ENCODE measurements at places on chromosomes 11 and 22.

- no peak for DNase-seq
Measured at GRCh38 chr11:134527382-134528243, 115.6 kb upstream of the B3GAT1 start.

DNA sequence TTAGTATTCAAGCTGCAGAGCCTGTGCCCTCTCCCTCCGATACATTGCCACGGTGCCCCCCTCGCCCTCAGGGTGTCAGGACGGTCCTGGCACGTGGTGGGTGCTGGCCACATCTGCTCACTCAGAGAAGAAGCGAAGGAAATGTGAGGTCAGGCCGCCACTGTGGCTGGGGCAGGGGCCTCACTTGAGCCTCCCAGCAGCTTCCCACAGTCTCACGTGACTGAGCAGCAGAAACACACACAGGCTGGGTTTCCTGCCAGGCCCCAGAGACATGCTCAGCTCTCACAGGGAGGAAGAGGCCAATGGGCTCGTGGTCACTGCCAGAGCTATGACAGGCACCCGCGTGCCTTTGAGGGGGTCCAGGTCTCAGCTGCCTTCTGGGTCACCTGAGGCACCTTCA lies 37.9 kb upstream of the PRR5 start:
- DNase-seq: peak; percentile 44

- peak; percentile 6 for DNase-seq
Measured at GRCh38 chr11:126061707-126062678, 673 bp downstream of the CDON start.

GRCh38 chr11:127492029-127492428 lies 491.5 kb upstream of the KIRREL3 start:
- DNase-seq: no peak

GRCh38 chr11:12064136-12064953 lies 46.0 kb upstream of the MICAL2 start:
- no peak for DNase-seq

GRCh38 chr11:96778272-96778671 lies 388.5 kb downstream of the JRKL start:
- DNase-seq: no peak

DNA sequence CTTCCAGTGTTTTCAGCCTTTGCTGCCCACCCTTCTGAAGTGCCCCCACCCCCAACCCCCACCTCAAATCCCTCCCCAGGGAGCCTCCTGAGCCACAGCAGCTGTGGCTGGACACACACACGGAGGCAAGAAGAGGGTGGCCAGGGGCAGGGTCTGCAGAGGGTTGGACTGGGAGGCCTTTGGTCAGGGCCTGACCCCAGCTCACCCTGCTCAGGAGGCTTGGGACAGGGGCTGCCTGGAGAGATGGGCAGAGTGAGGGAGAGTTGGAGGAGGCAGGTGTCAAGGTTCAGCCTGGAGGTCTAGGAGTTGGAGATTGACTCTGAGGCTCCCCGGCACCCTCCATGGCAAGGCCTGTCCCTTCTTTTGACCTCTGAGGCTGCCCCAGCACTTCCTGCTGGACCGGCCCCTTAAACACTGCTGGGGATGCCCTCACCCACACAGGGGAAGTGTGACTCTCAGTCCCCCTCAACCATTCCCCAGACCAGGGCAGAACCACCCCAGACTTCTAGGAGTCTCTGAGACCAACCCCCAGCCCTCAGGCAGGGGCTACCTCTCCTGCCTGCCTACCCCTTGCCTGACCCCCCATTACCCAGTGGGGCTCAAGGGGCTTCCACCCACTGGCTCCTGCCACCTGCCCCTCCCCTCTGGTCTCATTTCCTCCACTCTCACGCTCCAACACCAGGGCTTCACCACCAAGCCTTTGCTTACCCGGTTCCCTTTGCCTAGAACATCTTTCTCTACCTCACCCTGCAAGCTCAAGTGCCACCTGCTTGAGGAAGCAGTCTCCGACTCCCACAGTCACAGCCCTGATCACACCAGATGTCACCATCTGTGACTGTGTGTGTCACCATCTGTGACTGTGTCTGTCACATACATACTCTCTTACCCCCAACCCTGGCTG lies 8.6 kb downstream of the ARAP1 start:
- DNase-seq: no peak

- peak; percentile 34 for DNase-seq
Measured at GRCh38 chr11:68471360-68472340, 11.1 kb downstream of the PPP6R3 start.

DNA sequence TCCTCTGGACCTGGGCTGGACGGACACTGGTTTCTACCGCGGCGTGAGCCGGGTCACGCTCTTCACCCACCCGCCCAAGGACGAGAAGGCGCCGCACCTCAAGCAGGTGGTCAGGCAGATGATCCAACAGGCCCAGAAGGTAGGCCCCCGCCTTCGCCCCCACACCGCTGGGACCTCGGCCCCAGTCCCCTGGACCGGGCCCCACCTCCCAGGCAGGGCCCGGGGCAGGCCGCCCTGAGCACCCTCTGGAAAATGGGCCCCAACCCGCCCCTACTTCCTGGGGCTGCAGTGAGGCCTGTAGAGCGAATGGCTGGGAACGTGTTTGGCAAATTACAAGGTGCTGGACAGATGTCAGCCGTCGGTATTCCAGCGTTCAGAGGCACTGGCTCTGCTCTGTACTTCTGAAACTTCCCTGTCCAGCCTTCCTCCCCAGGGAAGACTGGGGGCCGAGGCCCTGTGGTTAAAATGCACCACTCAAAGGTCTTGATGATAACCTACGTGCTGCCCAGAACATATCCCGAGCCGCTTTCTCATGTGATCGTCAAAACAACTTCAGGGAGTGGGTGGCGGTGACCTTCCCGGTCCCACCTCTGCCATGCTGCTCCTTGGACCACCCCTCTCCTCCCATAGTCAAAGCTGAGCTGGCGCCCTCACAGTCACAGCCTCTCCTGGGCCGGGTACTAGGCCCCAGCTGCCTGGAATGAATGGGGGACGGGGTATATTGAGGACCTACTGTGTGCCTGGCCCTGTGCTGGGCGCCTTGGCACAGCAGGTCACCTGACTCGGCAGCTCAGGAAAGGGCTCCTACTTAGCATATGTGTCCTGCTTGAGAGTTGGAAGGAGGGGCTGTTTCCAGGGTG lies 869 bp downstream of the FAM83F start:
- DNase-seq: no peak

DNA sequence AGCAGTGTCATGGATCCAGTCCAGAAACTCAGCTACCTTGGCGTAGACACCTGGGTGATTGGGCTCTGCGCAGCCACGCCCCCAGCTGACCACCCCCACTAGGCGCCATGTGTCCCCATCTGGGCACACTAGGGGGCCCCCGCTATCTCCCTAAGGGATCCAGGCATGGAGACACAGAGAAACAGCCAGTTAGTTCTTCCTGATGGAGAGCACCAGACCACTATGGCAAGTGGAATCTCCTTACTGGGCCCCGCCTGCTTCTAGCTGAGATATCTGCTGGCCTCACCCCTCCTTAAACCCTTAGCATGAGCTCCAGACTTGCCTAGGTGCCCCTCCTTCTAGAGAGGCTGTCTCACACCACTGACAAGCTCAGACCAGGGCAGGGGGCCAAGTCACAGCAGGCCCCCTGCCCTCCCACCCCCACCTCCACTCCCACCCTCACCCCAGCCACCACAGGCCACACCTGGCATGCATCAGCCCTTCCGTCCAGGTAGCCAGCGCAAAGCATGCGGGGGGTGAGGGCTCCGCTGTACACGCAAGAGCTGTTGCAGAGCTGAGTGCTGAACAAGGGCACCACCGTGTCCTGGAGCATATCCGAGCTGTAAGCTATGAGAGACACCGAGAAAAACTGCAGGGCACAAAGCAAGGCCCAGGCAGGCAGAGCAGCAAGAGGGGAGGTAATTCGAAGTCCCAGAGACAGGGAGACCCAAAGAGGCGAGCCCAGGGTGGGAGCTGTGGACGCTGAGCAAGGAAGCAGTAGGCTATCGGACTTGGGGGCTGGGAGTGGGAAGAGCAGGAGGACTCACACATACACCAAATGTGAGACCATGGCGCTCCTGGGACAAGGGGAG lies 16.1 kb downstream of the TMPRSS5 start:
- no peak for DNase-seq

DNA sequence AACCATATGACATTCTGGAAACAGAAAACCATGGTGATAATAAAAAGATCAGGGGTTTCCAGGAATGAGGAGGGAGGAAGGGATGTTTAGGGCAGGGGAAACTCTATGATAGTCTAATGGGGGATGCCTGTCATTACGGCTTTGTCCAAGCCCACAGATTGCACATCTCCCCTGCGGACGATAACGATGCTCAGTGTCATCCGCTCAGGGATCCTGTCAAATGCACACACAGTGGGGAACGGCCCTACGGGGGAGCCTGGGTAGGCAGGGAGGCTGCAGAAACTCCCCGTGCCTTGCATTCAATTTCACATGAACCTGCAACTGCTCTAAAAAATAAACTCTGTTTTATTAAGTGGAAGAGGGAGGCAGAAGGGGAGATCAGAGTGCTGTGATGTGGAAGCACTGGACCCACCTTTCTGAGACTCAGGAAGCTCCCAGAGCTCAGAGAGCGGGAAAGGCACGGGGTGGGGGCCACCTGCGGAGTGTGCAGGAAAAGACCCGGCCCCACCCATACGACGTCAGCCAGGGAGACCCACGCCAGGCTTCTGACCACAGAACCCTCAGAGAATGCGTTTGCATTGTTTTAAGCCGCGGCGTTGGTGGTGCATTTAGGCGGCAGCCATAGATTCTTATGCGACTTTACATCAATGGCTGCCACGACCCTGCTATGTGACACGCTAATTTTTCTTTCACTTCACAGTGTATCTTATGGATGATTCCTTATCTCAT lies 543.5 kb downstream of the BRD1 start:
- DNase-seq: no peak

GRCh38 chr11:64688534-64688982 lies 34.4 kb downstream of the NRXN2 start:
- peak; percentile 77 for DNase-seq

DNA sequence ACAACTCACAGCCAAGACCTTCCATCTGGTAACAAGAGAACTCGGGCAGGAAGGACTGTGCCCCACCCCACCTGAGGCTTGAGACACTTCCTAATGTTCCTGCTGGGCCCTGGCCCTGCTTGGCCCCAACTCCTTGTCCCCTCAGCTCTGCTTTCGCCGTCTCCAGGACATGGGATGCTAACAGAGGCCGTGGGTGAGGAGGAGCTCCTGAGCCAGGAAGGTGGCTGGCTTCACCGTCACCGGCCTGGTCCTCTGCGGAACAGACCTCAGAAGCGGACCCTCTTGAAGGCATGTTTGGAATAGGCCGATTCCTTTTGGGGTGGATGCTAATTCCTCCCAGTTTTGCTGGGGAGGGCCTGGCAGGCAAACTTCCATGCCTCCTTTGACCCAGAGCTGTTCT lies 154.3 kb downstream of the CACNA1I start:
- no peak for DNase-seq

- DNase-seq: no peak
Measured at GRCh38 chr11:83408946-83409345, 122.8 kb upstream of the CCDC90B start.

DNA sequence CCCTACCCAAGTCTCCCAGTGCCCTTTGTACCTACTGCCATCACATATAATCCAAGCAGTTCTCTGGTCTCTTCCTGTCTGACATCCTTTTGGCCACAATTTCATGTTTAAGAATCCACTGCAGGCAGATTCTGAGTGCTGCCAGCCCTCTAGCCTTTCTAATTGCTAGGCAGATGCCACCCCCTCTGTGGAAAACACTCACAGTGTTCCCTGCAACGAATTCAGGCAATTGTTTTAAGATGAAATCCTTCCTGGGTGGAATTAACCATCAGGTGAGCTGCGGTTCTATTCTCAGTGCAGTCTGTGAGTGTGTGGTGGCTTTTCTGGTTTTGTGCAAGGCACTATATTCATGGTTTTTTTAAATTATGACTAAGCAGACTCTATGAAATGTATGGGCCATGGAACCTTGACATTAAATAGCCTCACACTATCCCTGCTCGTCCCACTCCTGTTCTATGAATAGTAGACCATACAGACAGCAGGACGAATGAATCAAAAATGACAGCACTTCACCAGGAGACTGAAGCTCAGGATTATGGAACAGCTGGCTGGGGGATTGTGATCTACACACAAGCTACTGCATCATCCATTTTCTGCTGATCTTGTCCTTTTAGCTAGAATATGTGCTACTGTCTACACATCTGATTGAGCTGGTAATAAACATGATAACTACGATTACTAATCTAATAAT lies 29.8 kb upstream of the BMAL1 start:
- DNase-seq: no peak

GRCh38 chr22:42353883-42354727 lies 78.1 kb downstream of the NFAM1 start:
- DNase-seq: no peak

- DNase-seq: no peak
Measured at GRCh38 chr22:32073262-32073661, 30.2 kb downstream of the SLC5A1 start.

- DNase-seq: no peak
Measured at GRCh38 chr11:24514219-24514594, 17.4 kb downstream of the LUZP2 start.

DNA sequence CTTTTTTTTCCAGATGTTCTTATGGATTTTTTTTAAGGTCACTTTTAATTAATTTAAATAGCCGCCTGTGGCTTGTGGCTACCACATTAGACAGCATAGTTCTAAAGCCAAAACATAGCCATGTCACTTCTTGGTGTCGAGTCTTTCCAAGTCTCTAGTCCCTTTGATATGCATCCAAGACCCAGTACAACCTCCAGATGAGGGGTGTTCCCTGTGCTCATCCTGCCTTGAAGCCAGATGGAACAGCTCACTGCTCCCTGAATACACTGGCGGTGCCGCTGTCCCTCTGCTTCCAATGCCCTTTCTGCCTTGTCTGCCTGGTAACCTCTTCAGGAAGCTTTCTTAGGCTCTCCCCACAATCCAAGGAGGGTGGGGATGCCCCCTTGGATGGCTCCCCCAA lies 338.0 kb downstream of the TENM4 start:
- no peak for DNase-seq

GRCh38 chr11:108559340-108559739 lies 34.2 kb downstream of the EXPH5 start:
- DNase-seq: no peak

GRCh38 chr11:130829920-130830511 lies 86.3 kb downstream of the SNX19 start:
- DNase-seq: no peak

DNA sequence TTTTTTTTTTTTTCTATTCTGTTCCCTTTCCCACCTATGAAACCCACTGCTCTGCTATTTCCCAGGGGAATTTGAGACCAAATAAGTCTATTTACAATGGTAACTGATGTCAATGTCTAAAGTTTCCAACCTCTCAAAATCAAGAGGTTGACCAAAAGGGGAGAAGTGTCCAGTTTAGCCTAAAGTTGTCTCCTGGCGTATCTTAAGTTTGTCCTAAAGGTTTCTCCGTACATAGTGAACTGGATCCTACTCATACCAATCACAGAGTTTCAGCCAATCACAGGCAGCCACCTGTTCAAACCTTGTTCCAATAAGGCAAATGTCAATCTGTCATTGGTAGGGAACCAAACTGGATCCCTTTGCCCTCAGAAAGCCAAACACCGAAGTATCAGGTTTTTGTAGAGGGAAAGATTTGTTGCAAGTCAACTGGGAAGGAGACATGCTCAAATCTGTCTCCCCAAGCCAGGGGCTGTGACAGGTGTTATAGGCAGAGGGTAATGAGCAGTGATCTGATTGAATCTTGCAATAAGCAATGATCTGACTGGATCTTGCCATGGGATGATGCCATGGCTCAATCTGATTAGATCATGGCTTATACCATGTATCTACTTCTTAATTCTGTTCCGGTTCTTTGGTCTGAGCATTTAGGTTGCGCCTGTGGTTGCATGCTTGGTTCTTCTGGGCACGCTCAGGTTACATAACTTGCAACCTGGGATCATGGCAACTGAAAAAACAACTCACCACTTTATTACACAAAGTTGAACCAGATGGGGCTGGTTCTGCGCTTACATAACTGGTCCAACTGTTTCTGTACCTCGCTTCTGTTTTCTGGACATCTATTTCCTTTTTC lies 1.1 kb upstream of the VPS37C start:
- no peak for DNase-seq
